ENCODE measurements at places on chromosomes 3 and 15.

- DNase-seq: no peak
Measured at GRCh38 chr15:73786538-73786937, 33.4 kb upstream of the INSYN1 start.

DNA sequence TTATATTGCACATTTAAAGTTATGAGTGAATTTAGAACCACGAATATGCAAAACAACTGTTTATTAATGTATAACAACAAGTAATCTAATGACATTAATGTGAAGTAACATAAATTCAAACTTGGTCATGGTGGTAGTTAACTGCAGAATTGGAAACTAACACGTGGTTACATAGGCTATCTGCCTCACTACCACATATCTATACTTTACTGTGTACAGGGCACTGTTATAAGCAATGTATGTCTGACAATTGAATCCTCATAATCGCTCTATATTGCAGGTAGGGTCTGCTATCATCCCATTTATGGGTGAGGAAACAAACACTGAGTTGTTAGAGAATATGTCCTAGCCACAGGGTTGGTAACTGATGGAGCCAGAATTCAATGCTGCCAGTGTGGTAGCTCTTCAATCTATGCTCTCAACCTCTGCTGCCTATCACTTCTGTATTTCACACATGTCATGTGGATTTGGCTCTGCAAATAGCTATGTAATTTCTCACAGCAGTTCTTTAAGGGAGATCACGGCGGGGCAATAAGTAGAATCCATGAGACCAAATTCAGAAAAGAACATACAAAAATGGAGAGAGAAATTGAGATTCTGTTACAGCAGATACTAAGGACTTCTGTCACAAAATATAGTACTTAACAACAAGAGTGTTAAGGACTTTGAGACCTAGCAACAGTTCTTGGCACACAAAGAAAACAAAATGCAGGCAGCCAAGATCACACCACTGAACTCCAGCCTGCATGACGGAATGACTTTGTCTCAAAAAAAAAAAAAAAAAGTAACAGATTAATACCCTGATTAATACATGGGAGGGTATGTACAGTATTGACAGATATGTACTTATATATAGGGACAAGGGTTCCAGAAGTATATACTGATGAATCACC is 100.0 kb upstream of the CSPG5 start:
- no peak for DNase-seq

GRCh38 chr3:141738891-141739363 is 829 bp downstream of the RNF7 start:
- DNase-seq: no peak

- no peak for DNase-seq
Measured at GRCh38 chr3:183307749-183308148, 54.7 kb downstream of the B3GNT5 start.

DNA sequence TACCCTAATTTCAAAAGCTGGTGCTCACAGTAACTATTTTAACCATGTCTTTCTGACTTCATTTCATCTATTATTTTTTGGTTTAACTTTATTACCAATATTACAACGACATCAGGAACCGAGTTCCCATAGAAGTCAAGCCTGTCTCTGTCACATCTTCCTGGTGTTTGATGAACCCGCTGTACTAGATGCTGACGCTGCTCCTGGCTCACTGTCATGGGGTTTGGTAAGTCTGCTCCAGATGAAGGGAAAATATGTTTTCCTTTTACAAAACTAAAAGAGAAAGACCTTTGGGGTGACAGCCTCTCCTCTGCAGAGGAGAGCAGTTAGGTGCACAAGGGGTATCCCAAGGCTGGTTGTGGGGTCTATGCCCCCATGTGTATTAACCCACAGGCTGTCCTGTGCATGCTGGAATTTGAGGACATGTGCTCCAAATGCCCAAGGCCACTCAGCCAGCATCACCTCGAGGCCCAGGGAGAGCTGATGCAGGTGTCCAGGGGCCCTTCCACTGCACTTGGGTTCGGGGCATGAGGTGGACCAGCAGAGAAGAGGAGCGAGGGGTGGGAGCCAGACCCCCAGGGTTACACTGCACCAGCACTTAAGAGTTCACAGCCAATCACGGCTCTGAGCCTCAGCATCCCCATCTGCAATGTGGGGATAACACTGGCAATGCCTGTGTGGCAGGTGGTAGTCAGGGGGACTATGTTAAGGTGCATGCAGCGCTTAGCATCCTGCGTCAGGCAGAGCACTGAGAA is 62.2 kb downstream of the ATP10A start:
- no peak for DNase-seq

DNA sequence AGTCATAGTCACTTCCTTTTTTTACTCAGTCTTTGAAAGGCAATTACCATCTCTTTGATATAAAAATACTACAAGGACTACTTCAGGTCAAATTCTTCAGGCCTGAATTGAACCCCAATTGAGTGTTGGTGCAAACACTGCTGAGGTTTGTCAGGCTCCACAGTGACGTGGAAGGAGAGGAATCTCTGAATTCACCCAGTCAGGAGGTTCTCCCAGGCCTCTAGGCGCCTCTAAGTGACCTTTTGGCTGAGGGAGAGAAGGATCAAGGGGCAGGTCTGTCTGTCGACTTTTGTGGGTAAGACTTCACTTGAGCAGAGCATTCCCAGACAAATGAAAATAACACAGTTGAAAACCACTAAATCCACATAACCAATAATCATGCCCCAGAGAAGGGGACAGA is 227.6 kb upstream of the CHRNA7 start:
- DNase-seq: no peak

- DNase-seq: no peak
Measured at GRCh38 chr15:64743691-64744090, 31.7 kb downstream of the RBPMS2 start.

- DNase-seq: no peak
Measured at GRCh38 chr3:142987080-142987700, 14.2 kb upstream of the U2SURP start.

GRCh38 chr15:27250223-27250622 is 279.2 kb downstream of the GABRG3 start:
- DNase-seq: no peak

DNA sequence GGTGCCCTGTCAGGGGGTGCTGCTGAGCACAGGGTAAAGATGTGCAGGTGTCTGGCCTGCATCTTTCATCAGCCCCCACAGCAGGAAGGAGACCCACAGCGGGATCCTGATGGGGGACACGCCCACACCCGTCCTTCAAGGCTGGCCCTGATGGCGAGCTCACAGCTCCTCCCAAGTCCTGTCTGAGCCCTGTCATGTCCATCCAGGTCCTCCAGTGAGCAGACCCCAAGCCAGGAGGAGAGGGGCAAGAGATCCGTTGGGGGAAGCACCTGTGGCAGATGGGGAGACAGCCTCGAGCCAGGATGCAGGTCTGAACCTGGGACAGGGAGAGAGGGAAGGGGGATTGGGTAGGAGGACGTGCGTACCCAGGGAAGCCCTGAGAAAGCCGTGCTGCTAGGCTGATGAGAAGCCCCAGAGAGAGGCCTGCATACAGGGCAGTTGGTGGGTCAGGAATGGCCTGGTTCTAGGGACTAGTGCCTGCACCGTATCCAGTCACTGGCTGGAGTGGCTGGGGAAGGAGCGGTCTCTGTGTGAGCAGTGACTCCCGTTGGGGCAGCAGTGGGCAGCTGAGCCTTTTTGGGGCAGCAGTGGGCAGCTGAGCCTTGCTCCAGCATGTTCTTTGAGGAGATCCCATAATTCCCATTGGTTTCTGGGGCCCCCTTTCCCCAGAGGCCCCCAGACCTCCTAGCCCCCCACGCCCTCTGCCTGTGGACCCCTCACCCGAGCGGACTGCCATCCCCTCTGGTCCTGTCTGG is 133.3 kb upstream of the MEF2A start:
- DNase-seq: no peak

GRCh38 chr15:63051156-63052066 is 8.9 kb downstream of the TPM1 start:
- DNase-seq: no peak

- DNase-seq: no peak
Measured at GRCh38 chr3:33941804-33942203, 143.4 kb downstream of the PDCD6IP start.

GRCh38 chr3:196621611-196622010 is 17.9 kb upstream of the NRROS start:
- DNase-seq: no peak

- no peak for DNase-seq
Measured at GRCh38 chr3:25293736-25294135, 134.3 kb upstream of the RARB start.

- DNase-seq: no peak
Measured at GRCh38 chr15:69496001-69496400, 43.4 kb downstream of the RPLP1 start.

GRCh38 chr3:130850843-130851242 is 43.0 kb upstream of the ATP2C1 start:
- DNase-seq: no peak

GRCh38 chr15:74208901-74209559 is 6.4 kb upstream of the STRA6 start:
- DNase-seq: no peak

DNA sequence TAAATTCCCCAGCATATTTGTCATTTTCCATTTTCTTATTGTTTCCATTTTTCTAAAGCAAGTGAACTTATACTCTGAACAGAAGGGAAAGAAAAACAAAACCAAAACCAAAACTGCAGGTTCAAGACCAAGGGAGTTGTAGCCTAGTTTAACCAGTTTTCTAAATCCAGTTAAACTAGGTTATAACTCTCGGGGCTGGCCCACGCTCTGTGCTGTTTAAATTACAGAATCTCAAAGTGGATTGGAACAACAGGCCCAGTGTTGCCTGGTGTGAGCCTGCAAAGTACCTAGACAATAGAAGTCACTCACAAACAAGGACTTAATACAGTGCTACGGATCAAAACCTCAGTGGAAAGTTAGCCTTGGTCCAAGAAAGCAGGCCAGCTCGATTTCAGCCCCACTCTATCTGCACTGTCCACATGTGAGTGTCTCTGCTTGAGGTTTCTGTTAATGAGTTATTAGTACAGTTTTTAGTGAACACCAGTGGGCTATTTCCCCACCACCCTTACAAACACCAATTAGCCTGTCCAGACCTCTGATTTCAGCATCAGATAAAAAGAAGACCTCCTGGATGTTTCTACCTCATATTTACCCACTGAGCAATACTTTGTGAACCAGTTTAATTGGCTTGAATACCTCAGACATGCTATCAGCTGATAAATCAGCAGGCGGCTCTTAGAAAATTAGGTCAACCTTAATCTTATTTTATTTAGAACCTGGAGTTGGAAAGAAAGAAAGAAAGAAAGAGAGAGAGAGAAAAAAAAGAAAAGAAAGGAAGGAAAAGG is 93.8 kb upstream of the PDZRN3 start:
- DNase-seq: no peak

DNA sequence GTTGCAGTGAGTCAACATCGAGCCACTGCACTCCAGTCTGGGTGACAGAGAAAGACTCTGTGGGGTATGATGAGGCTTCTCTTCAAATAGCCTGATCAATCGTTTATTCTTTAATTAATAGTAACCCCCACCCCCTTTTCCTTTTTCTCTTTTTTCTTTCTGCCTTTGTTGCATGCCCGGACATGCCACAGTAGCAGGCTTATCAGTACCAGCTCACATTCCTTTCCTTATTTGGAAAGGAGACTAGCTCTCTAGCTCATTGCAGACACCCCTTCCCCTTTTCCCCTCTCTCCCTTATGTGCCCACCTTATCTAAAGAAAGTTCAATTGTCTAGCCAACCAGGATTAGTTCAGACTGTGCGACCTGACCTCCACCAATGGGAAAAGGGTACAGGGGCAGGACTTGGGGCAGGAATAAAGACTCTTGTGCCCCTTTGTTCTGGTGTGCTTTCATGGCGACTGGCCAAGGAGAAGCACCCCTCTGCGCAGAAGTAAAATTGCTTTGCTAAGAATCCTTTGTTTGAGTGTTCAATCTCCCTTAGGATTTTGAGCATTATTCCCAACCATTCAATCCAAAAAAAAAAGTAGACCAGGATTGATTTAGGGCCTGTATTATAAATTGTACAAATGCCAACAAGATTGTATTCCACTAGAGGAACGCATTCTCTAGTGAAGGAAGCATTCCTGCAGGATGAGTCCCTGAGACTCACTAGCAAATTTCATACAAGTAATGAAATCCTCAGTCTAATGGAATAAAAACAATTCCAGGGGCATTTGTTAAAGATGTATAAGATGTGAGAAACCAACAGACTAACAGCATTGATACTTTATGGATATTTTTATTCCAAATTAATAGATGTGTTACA is 95.8 kb upstream of the SNRPN start:
- DNase-seq: no peak

GRCh38 chr15:39486621-39487457 is 94.0 kb upstream of the THBS1 start:
- DNase-seq: no peak

DNA sequence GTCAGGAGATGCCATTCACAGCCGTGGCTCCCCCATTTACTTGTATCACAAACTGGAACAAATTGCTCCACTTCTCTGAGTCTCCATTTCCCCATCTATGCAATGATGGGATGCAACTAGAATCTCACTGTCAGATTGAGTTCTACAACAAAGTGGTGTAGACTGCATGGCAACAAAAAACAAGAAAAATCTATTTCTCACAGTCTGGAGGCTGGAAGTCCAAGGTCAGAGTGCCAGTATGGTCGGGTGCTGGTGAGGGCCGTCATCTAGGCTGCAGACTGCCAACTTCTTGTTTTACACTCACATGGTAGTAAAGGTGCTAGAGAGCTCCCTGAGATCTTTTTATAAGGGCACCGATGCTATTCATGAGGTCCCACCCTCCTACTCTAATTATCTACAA is 158.4 kb upstream of the BCL6 start:
- no peak for DNase-seq

DNA sequence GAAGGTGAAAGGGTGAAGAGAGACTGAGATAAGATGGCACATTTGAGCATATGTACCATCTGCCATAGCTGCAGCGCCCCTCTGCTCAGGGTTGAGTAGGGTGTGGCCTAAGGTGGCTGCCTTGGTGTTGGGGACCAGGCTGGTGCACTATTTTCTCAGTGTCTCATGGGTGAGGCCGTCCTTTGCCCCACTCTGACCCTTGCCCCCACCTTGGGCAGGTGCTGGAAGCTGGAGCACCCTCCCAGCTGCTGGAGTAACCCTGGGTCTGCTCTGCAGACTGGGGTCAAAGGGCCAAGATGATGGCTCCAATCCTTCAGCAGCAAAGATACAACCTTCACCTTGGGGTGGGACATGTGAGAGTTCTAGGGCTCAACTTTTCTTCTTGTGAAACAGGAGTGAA is 69.2 kb downstream of the DAPK2 start:
- no peak for DNase-seq

DNA sequence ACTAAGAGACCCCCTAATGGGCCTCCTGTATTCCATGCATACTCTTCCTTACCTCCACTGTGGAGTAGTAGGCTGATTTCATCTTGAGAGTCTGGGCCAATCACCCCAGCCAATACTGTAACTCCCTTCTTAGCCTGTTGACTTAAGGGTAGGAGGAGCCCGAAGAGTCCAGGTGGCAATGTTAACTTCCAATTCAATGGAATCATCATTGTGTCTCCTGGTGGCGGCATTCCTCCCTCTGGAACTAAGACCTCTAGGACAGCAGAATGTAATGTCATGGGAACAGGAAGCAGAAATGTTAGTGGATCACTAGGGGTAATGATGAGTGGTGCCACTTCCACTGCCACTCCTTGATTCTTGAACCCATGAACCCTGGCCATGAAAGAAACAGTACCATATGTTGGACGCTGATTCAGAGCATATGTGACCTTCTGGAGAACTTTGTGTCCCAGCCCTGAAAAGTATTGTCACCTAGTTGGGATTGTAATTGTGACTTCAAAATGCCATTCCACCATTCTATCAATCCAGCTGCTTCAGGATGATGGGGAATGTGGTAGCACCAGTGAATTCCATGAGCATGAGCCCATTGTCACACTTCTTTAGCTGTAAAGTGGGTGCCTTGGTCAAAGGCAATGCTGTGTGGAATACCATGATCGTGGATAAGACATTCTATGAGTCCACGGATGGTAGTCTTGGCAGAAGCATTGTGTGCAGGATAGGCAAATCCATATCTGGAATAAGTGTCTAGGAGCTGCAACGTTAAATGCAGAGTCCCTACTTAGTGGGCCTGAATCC is 24.9 kb downstream of the NAALADL2 start:
- no peak for DNase-seq

Measured in CMK (cell line).